HFFc6 (cell line): ENCODE measurements at places on chromosomes 3 and 15. TPM values are rescaled to one million over a fixed set of nuclear protein-coding genes. Genes with fewer than 3 reads are reported as not detected.

GRCh38 chr3:130935761-130936492, 42.0 kb downstream of the ATP2C1 start:
- peak; percentile 62 for DNase-seq

- no peak for DNase-seq
Observed at GRCh38 chr3:126540951-126541627, 17.1 kb downstream of the CHST13 start.

DNA sequence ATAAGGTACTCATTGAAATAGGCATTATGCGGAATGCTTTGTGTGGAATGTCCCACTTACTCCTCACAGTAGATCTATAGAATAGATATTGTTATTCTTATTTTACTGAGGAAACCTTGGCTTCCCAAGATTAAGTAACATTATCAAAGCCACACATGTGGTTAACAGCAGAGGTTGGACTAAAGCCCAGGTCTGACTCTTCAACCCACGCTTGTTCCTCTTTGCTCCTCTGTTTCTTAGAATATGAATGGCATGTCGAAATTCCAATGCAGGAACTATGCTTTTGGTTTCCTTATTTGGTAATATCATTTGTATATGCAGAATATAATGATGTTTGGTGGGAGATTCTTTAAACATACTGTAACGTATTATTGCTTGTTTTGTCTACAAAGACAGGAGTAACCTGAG, 818.8 kb upstream of the LMCD1 start:
- no peak for DNase-seq

DNA sequence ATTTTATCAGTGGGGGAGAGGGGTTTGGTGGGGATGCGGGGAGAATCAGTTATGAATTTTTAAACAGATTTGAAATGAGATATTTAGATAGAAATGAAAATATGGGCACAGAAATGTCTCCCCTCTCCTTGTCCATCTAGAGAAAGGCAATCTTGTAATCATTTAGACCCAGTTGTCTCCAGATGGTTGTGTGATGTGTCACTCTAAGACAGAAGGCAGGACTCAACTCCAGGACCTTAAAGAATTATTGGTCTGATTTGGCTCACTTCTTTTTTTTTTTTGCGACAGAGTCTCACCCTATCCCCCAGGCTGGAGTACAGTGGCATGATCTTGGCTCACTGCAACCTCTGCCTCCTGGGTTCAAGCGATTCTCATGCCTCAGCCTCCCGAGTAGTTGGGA, 77.2 kb downstream of the EOMES start:
- no peak for DNase-seq

GRCh38 chr3:112086875-112087524, 811 bp downstream of the C3orf52 start:
- peak; percentile 73 for DNase-seq

- no peak for DNase-seq
Observed at GRCh38 chr3:4681301-4681700, 188.2 kb downstream of the ITPR1 start.

DNA sequence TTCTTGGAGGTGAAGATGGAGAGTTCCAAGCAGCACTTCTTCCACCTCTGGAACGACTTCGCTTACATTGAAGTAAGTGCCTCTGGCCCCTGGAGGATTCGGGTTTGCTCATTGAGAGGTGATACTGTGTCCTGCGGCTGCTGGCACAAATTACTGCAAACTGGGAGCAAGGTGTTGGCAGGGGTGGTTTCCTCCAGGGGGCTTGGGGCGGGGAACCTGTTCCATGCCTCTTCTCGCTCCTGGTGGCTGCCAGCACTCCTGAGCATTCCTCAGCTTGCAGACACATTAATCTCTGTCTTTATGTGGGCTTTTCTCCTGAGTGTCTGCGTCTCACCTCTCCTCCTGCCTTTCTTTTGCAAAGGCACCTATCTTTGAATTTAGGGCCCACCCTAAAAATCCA, 47.4 kb downstream of the MESD start:
- no peak for DNase-seq

GRCh38 chr3:105436687-105437086, 70.0 kb downstream of the ALCAM start:
- DNase-seq, result no peak

GRCh38 chr3:44396200-44397171, 57.9 kb downstream of the TCAIM start:
- DNase-seq, result no peak

DNA sequence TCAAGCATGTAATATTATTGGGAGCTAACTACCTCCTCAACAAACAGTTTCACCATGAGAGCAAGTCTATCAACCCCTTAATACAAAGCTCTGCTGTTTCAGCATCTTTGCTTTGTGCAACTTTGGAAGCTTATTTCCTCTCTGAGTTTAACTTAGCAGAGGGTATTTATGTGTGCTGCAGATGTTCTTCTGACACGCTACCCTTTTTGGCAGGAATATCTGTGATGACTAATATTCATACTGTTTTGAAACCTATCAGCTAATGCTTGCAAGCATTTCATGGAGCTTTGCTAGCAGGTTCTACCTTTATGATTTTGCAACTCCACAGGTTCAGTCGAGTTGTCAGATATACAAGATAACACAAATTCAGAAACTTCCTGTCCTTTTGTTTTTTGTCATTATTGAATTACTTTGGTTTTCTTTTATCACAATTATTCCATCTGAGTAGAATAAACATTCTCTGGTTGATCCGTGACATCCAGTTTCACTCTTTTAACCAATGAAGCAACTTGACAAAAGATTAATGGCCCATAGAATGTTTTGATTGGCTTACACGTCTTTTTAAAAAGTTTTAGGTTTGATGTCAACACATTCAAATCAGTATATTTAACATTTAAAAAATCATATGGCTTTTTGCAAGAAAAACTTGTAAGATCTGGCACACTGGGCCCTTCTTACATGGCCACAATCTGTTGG, 1.7 kb upstream of the SLC9A9 start:
- peak; percentile 16 for DNase-seq

GRCh38 chr3:134901461-134901860, 106.4 kb downstream of the EPHB1 start:
- no peak for DNase-seq

Gene CASR
- total RNA-seq, result not detected in 3 replicates

Gene LRRC2
- 0.18 and 0.48 TPM in 2 replicates for total RNA-seq

Gene CPLX3
- total RNA-seq, result not detected in 3 replicates
